Urinary bladder (tissue), 4 donors: ENCODE measurements at places on chromosomes 4 and X.

GRCh38 chr4:24680746-24681448, 96.5 kb upstream of the DHX15 start:
- DNase-seq = no peak

- DNase-seq = no peak
These were observed 125.4 kb downstream of the TBC1D19 start for GRCh38 chr4:26709246-26709645.

- DNase-seq = no peak
These were observed 3.4 kb downstream of the GPRASP1 start for GRCh38 chrX:102654696-102655095.

DNA sequence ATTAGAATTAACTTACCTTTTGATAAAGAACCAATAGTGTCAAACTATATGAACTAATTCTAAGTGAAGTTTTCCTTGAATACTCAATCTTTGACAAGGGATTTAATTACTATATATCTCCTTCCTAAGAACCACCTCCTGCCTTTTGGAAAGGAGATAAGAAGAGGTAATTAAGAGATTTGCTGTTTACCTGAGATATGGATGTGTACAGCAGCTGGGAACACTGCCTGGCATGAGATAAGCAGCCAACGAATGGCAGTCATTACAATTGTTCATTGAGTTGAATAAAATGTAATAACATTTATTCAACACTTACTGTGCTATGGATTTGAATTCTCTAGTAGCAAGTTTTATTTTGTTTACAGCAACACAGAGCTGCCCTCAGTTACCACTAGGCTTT, 407.1 kb downstream of the SPOCK3 start:
- no peak for DNase-seq

GRCh38 chr4:103498161-103499070, 221.4 kb downstream of the TACR3 start:
- DNase-seq = no peak

DNA sequence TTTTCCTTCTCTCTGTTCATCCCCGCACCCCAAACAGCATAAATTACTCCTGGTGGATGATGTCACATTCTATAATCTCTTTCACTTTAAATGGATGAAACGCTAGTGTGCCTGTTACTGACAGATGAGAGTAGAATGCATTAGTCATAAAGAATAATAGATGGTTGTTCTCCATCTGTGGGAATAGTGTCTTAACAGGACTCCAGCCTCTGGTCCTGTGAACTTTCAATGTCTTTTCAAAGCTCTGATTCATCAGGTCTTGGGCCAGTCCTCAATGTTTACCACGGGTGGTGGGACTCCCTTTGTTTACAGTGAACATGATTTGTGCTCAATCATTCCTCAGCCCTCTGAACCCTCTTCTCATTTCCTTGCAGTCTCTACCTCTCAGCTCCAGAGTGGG, 182.6 kb downstream of the GABRB1 start:
- DNase-seq = no peak

DNA sequence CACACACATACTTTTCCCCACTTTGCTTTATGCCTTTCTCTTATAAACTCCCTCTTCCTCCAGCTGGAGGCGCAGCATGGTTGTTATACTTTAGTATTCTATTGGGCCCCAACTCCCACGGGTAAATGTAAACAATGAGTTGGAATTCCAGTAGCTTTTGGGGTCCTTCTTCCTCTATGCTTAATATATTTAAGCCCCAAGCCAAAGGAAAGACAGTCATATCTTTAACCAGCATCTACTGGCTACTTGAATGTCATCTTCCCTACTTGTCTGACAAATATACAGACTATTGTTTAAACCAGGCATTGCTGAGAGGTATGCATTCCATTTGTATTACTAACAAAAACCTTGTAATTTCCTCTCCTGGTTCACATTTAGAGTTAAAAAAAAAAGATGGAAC, 72.9 kb downstream of the WDR19 start:
- DNase-seq = no peak

- no peak for DNase-seq
These were observed 26.1 kb upstream of the EXOC1L start for GRCh38 chr4:55793479-55793878.

- DNase-seq = no peak
These were observed 17.6 kb downstream of the ADRA2C start for GRCh38 chr4:3783693-3784306.

GRCh38 chr4:80324171-80324570, 11.4 kb upstream of the CFAP299 start:
- no peak for DNase-seq

GRCh38 chrX:52852110-52852860, 15.6 kb downstream of the XAGE3 start:
- no peak for DNase-seq

GRCh38 chr4:159768016-159768415, 665.1 kb downstream of the RAPGEF2 start:
- no peak for DNase-seq

DNA sequence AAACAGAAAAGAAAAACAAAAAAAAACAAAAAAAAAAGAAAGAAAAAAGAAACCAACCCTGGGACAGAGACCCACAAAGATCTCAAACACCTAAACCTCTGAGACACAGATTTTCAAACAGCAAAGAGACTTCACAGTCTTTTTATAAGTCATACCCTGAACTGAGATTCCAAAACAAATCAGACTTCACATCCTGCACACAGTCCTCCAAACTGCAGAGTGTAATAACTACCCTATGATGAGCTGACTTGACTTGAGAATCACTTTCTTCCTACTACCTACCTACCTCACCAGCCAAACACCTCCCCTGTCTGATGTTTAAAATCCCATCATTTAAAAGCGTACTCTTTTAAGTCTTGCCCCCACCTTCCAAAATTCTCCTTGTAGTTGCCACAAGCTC, 25.2 kb upstream of the GLOD5 start:
- no peak for DNase-seq

GRCh38 chr4:175325230-175325629, 407.1 kb downstream of the ADAM29 start:
- DNase-seq = no peak

DNA sequence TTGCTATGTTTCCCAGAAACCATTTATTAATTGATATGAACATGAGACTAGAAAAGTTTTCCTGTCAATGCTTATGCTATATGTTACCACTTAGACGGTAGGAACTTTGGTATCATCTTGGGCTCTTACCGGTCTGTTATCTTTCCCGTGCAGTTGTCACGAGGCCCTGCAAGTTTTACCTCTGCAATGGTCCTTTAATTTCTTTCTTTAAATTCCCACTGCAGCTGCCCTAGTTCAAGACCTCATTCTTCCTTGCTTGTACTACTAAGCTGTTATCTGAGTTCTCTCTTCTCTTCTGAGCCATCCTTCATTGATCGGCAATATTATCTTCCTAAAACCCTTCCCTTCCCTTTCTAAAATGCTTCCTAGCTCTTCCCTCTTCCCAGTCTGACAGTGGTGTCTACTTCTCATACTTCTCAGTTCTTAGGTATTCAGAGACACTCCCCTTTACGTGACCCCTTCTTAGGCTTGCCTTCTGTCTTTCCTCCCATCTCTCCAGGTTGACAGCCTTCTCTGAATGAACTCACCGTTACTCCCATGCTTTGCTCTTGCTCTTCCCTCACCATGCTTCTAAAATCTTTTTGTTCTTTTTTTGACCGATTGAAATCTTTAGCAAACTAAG, 27.5 kb downstream of the MAGEA1 start:
- no peak for DNase-seq

GRCh38 chr4:36326476-36327029, 45.1 kb downstream of the DTHD1 start:
- no peak for DNase-seq

DNA sequence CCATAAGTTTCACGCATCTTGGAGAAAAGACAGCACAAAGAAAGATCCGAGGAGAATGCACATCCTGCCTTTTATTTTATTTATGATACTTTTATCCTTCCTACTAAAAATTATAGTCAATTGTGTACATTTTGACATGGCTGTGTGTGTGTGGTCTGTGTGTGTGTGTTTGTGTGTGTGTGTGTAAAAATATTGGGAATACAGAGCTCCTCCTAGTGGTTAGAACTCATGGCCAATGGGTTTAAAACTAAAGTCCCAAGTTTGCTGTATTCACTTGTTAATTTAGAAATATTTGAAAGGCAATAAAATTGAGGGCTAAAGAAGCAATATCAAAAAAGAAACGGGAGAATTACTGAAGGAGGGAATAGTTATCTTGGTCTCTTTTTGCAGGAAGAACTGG, 47.5 kb downstream of the NKX6-1 start:
- no peak for DNase-seq

GRCh38 chr4:141356321-141356962, 135.7 kb downstream of the ZNF330 start:
- no peak for DNase-seq

DNA sequence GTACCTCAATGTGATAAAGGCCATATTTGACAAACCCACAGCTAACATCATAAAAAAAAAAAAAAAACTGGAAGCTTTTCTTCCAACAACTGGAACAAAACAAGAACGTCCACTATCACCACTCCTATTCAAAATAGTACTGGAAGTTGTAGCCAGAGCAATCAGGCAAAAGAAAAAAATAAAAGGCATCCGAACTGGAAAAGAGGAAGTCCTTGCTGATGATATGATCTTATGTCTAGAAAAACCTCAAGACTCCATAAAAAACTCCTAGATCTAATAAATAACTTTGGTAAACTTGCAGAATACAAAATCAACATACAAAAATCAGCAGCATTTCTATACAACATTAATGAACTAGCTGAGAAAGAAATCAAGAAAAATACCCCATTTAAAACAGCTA, 134.3 kb downstream of the TEX11 start:
- no peak for DNase-seq

- no peak for DNase-seq
These were observed 89.9 kb upstream of the CPEB2 start for GRCh38 chr4:14912426-14912825.

GRCh38 chr4:14877246-14878225, 124.7 kb upstream of the CPEB2 start:
- DNase-seq = no peak

DNA sequence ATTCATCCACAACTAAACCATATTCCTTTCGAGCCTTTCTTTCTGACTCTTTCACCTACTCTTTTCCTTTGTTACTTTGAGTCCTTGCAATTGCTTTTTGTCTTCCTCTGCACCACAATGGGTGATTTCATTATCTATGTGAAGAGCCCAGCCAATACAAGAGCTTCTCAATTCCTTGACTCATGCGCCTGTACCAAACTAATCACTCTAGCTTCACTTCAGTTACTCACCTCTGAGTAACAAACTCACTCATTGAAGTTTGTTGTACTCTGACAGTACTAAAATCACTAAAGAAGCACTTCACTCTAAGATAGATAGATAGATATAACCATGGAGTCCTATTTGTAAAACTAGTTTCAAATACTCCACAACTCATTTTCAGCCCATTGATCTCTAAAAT, 191.7 kb upstream of the EPHA5 start:
- no peak for DNase-seq

DNA sequence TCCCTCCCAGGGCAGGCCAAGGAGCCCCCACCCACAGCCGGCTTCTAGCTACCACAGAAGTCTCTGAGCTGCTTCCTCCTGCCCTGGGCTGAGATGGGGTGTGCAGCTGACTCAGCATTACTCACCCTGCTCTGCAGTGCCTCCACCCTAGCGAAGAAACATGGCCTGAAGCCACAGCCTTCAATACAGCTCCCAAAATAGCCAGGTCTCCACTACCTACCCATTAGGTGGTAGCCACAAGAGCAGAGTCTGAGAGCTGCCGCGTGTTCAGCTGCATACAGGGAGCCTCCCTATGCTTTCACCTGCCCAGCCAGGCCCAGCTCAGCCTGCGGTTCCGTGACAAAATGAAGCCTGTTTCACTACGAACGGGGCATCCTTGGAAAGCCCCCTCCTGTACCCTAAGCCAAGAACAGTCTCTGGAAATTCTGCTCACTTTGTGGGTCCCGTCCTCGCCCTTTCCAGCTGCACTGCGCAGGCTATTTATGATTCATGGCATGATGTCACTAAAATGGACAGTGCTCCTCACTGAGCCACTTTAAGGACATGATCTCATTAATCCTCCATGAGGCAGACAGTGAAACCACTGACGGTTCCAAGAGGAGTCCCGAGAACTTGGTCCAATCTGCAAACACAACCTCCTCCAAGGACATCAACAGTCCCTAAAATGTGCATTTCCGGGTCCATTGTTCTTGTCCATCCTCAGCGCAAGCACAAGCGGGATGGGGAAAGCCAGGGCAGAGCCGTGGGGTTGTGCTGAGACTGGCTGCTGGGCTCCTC, 20.2 kb downstream of the WDR1 start:
- no peak for DNase-seq

- DNase-seq = no peak
These were observed 2092.4 kb upstream of the TENM3 start for GRCh38 chr4:180150818-180151217.

DNA sequence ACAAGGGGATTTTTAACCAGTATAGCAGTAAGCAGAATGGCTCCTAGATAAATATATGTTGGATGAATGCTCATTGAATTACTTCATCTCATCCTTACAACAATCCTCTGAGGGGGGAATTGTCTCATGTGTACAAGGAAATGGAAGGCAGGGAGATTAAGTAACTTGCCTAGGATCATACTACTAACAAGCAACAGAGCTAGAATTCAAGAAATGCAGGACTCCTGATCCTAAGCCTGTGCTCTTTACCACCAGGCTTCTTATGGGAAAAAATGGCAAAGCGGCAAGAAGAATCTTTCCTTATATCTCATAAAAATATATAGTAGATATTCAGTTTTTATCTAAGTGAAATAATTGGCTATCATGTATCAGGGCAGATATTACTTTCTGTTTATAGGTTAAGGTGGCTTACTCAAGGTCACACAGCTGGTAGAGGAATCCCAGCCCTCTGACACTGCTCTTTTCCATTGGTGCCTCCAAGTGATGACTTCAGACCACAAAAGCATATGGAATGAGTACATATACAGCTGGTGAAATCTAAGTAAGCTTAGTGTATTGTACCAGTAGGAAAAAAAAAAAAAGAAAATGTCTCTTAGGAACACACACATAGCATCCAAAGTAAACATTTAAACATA, 2.1 kb downstream of the ABHD18 start:
- no peak for DNase-seq

GRCh38 chr4:2662598-2662997, 93.5 kb downstream of the TNIP2 start:
- no peak for DNase-seq
